Activated T-helper 17 cell treated with anti-CD3 and anti-CD28 coated beads, Interleukin-2, amount 50 U/mL, for 72 hours (primary cell): ENCODE measurements at places on chromosomes 4 and X. TPM values are rescaled to one million over a fixed set of nuclear protein-coding genes. Genes with fewer than 3 reads are reported as not detected.

DNA sequence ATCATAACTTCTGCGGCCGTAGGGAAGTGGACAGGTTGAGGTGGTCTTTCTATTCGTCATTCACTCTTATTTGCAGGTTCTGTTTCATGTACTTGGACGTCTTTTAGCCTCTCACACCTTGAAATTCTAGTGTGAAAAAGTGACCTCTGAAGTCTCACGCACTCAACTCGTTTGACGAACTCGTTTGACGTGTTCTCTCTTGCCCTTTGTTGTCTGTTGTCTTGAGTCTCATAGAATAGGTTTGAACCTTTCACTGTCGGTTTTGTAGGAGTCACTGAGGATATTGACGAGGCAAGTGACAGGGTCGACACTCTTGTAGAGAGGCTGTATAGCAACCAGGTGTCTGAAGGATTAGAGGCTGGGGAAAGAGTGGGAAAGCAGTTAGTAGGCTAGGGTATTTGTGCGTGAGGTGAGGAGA, 1.1 kb upstream of the PGRMC2 start:
- no peak for ATAC-seq

DNA sequence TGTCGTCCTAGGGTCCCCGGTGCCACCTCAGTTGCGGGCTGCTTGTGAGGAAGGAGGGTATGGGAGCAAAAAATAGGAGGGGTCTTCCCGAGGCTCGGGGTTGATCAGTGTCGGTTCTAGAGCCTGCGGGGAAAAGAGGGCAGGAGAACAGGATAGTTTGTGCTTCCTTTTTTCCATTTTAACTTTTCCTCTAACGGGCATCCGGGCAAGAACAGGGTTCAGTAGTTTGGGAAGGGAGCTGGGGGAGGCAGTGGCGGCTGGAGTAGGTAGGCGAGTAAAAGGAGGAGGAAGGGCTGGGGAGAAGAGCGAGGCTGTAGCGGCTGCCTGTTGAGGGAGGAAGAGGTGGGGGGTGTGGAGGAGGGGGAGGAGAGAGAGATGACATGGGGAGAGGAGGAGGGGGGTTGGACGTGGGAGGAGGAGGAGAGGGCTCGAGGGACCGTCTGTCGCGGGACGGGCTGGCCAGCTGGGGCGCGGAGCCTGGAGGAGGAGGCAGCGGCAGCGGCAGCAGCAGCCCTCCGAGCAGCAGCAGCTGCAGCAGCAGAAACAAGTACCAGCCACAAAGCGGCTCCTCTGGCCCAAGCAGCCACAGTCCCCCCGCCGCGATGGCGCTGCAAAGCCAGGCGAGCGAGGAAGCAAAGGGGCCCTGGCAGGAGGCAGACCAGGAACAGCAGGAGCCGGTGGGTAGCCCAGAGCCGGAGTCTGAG, at the start of gene SLC16A2:
SLC16A2 (plus strand) TSS at position 458 of the 704 bp plus-strand sequence; CDS start at position 603, 145 bp downstream.
- peak; percentile 59 for ATAC-seq

- ATAC-seq, result no peak
These were observed 141.9 kb downstream of the GATB start for GRCh38 chr4:151618858-151619257.

DNA sequence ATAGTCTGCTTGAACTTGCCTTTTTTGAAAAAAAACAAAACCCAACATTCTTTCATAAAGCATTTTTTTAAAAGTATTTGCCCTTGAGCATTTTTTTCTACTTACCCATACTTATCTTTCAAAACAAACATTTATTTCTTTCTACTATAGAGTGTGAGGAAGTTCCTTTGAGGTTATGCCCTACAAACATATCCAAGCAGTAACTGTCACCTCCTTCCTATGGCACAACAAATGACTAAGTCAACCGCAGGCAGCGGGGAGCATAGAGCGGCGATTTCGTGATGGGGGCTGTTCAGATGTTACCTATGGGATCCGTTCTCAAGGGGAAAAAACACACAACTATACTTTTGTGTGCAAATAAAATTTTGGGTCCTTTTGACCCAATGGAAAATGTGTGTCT, 19.4 kb downstream of the SPRY1 start:
- peak; percentile 71 for ATAC-seq

FAM9C gene
- total RNA-seq, result not detected
